ENCODE measurements at places on chromosomes 3 and 15.

- no peak for DNase-seq
Observed at GRCh38 chr3:8968375-8968882, 5.2 kb upstream of the RAD18 start.

DNA sequence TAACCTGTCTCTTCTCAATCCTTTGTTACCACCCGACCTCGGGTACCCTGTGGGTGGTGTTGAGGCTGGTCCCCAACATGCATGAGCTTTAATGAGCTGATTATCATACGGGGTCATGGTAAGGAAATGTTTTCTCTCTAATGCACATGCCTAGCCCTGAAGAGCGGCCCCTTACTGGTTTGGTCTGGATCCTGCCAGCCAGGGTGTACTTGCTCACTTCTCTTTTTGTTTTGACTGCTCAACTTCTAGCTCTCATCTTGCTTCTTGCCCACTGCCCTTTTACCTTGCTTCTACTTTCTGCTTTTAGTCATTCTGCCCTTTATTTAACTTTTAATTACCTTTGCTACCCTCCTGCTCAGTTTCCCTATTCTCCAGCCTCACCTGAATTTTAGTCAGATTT, 44.3 kb upstream of the ACAD9 start:
- no peak for DNase-seq

GRCh38 chr15:37872661-37873060, 61.8 kb upstream of the TMCO5A start:
- DNase-seq, result no peak

GRCh38 chr15:42046597-42046996, 25.8 kb upstream of the PLA2G4E start:
- DNase-seq, result no peak

- no peak for DNase-seq
Observed at GRCh38 chr3:123792473-123793201, 91.5 kb downstream of the MYLK start.

- DNase-seq, result no peak
Observed at GRCh38 chr3:161556533-161556932, 59.9 kb downstream of the OTOL1 start.

DNA sequence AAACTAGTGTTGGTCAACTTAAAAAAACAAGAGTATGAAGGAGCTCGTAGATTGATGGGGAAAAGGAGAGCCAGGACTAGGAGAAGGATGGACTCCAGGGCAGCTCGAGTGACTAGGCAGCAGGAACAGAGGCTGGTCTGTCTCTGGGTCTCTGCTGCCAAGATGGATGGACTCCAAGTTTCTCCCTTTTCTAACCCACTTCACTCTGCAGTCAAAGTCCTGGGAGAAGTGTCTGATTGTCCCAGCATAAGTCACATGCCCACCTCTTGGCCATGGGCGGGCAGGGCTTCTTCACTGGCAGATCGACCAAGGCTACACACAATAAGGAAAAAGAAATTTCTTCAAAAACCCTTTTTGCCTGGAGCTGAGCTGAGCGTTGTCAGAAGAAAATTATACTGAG, 9.2 kb upstream of the EPB42 start:
- DNase-seq, result no peak

GRCh38 chr3:181715571-181716340, 4.0 kb downstream of the SOX2 start:
- no peak for DNase-seq

GRCh38 chr3:69197922-69198530, 75.6 kb upstream of the LMOD3 start:
- DNase-seq, result peak; percentile 86

DNA sequence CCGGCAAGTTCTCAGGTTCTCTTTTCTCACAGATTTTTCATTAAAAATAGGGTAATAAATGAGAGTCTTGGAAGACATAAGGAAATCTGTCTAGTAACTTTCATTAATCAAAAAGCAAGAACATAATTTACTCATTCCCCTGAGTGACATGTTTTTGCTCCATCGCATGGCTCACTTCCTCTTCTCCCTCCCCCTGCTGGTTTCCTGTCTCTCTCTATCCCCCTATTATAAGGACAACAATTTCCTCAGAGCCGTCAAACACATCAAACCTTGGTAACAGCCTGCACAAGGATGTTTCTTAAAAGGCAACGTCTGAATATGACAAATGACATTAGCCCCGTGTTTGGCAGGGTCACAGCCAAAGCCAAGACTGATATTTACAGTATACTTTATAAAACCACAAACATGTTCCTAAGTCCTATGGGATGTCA, 1149.6 kb downstream of the IGSF11 start:
- no peak for DNase-seq

DNA sequence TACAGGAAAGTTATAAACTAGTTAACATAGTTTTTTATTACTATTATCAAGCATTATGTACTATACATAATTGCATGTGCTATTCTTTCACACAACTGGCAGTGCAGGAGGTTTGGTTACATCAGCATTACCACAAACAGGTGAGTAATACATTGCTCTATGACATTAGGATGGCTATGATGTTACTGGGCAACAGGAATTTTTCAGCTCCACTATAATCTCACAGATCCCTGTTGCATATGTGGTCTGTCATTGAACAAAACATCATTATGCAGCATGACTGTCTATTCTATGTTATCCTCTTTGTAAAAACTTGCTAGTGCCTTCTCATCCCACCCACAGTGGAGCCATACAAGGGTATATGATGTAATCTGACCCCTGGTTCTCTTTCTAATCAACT, 36.5 kb upstream of the PDZRN3 start:
- DNase-seq, result no peak

DNA sequence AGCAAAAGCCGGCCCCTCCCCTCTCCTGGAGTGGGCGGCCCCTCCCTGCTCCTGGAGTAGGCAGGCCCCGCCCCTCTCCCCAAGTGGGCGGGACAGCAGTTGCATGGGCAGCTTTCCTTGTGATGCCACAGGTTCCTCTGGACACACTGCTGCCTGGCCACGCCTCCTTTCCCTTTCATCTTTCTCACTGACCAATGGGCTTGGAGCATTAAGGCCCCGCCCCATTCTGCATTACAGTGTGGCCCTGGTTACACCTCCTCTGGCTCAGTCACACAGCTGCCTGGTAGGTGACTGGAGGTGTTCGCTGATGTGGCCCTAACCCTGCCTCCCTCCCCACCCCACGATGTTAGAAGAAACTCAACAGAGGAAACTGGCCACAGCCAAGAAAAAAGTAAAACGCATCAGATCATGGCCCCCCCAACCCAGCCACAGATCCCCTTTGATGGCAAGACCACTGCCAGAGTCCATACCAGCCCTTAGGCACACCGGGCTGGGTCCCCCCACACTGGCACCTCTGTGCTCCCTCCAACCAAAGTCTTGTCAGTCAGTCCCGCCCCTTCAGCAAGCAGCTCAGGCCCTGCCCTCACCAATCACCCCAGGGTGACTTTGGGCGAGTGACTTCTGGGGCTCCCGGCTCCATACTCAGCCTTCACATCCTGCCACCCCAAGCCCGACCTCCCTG, 84.3 kb downstream of the ADAMTS7 start:
- no peak for DNase-seq

DNA sequence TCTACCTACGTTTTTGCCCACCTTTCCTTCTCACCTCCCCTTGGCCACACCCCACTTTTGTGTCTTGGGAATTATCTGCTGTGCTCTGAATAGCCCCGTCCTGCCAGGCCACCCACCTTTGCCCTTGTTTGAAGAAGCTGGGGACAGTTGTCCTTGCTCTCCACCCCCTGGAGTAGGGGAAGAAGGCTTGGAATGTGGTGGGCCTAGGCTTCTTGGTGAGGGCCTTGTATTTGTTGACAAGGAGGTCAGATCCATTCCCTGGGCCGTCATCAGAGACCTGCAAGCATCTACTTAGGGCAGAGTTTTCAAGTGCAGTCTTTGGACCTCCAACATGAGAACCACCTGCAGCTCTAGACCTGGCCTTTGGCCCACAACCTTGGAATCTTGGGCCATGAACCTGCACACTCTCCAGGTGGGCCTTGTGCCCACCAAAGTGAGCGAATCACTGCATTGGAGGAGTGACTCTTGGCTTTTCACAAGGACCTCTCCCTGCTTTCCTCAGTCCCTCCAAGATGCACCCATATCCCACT, 160.6 kb downstream of the APBA2 start:
- no peak for DNase-seq

- no peak for DNase-seq
Observed at GRCh38 chr3:73622091-73622805, 2.5 kb downstream of the PDZRN3 start.

DNA sequence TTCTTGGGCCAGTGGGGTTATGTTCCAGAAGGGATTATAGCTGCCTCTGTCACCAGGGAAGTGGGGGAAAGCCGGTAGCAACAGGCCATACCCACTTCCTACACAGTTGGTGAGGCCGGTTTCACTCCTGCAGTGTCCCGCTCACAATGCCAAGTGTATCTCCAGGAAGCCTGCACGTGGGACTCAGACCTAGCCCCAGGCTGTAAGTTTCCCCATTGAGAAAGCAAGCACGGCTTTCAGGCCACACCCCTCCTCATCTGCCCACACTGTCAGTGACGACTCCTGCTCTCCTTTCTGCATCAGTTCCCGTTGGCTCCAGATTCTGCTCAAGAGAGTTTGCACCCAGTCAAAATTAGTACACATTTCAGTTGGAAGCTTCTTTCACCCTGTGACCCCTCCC, 51.6 kb upstream of the CPOX start:
- no peak for DNase-seq

DNA sequence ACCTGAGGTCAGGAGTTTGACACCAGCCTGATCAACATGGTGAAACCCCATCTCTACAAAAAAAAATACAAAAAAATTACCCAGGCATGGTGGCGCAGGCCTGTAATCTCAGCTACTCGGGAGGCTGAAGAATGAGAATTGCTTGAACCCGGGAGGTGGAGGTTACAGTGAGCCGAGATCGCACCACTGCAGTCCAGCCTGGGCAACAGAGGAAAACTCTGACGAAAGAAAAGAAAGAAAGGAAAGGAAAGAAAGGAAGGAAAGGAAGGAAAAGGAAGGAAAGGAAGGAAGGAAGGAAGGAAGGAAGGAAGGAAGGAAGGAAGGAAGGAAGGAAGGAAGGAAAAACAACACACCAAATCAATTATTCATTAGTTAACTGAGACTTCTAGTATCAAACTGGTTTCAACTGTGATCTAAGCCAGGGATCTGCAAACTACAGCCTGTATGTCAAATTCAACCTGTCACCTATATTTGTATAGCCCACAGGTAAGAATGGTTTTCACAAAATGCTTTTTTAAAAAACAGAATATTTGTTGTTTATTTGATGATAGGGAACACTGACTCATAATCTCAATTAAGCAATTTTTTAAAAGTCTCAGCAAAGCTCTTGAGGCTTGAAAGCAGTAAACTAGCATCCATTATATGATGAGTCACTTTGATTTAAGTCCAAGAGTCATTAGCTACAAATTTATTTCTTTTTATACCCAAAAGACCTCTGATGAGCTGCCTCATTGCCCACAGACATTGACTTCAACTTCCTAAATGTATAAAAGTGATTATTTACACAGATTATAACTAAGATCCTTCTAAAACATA, 127.6 kb downstream of the TBL1XR1 start:
- no peak for DNase-seq

- peak; percentile 29 for DNase-seq
Observed at GRCh38 chr3:114274929-114275328, 18.9 kb upstream of the TIGIT start.

DNA sequence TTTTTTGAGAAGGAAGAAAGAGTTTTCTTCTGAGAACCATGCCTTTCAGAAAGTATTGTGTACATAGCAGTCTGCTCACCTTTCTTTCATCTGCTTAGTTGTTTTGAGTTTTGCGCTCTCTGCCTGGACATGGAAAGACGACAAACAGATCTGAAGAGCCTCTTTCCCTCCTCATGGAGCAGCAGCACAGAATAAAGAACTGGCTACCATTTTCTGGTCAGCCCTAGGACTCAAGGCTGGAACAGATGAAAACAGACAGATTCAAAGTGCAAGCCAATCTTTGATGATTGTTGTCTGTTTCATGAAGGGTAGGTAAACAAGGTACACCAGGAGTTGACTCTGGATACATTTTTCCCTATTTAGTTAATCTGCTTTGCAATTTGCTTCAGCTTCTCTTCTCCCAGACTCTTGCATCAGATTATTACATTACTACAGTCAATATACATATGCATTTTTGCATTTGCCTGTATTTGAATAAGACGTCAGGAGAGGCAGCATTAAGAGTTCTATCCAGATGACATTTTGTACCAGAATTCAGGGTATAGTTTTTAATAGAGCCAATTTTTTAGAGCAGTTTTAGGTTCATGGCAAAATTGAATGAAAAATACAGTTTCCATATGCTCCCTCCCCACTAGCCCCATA, 34.7 kb upstream of the MINAR1 start:
- no peak for DNase-seq

- DNase-seq, result no peak
Observed at GRCh38 chr3:124701687-124702086, 28.6 kb upstream of the UMPS start.

DNA sequence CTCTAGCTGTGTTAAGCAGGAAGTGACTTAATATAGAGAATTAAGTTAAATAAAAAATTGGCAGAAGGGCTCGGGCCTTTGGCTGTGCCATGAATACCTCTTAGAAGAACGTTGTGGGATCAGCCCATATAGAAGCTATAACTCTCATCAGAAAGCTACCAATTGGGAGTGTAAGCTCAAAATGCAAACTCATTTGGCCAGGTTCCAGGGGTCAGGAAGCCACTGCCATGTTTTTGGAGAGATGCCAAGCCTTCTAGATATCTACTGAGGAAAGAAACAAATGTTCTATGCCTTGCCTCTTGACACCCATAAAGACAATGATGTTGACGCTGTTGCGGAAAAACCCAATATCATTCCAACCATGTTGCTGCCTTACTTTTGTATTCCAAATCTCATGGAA, 475.2 kb upstream of the TGFBR2 start:
- no peak for DNase-seq

GRCh38 chr3:111668888-111669488, 73.8 kb upstream of the ZBED2 start:
- peak; percentile 60 for DNase-seq

- no peak for DNase-seq
Observed at GRCh38 chr15:47773143-47773542, 55.8 kb downstream of the SEMA6D start.

- no peak for DNase-seq
Observed at GRCh38 chr15:31341071-31341470, 14.4 kb downstream of the KLF13 start.

- no peak for DNase-seq
Observed at GRCh38 chr3:95797081-95797480, 1017.3 kb upstream of the EPHA6 start.

DNA sequence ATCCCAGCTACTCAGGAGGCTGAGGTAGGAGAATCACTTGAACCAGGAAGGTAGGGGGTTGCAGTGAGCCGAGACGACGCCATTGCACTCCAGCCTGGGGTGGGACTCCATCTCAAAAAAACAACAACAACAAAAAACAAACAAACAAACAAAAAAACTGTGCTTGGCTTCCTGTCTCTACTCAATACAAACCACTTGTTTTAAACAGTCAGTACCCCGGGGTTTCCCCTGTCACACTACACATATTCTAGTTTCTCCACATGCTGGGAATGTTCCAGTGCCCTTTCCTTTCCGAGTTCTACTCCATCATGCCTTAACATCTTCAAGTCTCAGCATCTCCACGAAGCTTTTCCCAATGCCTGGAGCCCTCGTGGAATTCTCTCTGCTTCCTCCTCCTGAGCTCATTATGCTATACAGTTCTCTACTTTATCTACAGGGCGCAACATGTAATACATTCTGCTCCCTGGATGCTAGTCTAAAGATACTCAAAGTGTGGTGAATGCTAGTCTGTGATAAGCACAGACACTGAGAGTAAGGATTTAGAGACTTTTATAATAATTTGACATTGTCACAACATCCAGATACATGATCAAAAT, 7.8 kb downstream of the EMC3 start:
- DNase-seq, result no peak

GRCh38 chr3:75192146-75192616, 471.9 kb upstream of the FRG2C start:
- DNase-seq, result peak; percentile 14

GRCh38 chr3:23418026-23418425, 214.9 kb downstream of the UBE2E2 start:
- DNase-seq, result no peak
